ENCODE measurements at places on chromosomes 4 and X.

DNA sequence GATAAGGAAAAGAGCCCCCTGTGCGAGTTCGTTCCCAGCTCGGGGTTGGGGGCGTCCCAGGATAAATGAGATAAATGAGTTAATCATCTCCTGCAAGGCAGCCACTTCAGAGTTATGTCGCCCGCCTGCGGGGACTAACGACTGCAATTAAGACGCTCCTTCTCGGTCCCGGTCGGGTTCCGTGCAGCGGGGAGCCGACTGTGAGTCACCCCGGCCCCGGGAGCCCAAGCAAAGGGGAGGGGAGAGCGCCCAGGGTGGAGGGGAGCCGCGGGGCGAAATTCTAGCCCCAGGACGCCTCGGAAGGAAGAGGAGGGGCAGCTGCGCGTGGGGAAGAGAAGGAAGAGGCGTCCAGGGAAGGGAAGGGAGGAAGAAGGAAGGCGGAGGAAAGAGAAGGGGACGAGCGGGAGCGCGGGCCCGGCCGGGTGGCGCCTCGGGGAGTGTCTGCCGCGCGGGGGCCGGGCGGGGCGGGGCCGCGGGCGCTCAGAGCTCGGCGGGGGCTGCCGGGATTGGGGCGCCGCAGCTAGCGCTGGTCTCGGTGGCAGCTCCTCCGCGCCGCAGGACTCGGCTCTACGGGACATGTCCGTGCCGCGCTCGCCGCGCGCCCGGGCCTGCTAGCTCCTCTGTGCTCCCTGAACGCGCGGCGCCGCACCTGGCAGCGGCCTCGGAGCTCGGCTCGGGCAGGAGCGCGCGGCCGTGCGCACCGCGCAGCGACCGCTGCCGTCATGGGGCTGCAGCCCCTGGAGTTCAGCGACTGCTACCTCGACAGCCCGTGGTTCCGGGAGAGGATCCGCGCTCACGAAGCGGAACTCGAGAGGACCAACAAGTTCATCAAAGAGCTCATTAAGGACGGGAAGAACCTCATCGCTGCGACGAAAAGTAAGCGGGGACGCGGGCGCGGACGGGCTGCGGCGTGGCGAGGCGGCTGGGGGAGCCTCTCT is at the start of gene ARHGAP10:
Gene ARHGAP10 (plus strand): TSS at position 509 of the 938 bp plus-strand sequence. CDS start 214 bp downstream, at position 723.
- DNase-seq, result peak; percentile 82

DNA sequence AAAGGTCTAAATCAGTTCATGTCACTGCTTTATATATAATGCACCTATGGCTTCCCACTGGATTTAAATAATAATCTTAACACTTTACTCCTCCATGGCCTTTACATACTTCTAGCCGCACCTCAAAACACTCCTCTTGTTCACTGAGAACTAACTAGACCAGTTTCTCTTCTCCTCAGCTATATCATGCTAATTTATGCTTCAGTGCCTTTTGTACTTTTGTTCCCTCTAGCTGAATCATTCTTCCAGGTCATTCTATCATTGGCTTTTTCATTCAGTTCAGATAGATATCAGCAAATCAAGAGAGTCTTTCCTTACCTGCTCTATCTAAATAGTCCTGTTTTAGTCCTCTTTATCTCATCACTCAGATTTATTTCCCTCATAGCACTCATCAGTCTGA is 64.2 kb downstream of the TET2 start:
- DNase-seq, result no peak

- no peak for DNase-seq
These were observed 130.7 kb upstream of the GUCY1A1 start for GRCh38 chr4:155535802-155536454.

DNA sequence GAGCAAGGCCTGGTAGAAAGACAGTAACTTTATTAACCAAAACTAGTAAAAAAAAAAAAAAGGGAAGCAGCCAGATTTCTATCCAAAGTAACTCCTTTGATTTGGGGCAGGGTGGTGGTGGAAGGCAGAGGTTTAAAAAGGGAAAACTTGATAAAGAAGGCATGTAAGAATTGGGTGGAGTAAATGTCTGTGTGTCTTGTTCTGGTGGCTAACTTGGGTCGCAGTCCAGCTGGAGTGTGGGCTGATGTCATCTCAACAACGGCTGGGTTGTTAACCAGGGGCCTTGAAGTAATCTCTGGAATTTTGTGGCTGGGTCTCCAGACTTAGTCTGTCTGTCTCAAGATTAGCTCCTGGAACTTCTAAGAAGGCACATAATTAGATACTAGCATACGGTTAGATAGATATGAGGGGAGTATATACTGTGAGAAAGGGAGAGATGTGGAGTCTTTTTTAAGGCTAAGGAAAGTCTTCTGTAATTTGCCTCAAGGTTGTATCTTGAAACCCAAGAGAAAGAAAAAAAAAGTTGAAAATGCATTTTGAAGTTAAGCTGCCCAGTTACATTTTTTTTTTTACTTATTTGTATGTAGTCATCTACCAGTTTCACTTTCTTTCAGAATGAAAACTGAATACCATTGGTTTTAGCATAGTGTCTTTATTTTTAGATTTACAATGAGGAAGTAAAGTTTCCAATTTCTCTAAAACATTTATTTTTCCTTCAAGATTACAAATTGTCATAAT is 48.3 kb downstream of the MTHFD2L start:
- no peak for DNase-seq

GRCh38 chr4:166284221-166284620 is 411.2 kb downstream of the TLL1 start:
- DNase-seq, result no peak

GRCh38 chr4:182102576-182102975 is 140.6 kb upstream of the TENM3 start:
- DNase-seq, result no peak

- no peak for DNase-seq
These were observed 5.7 kb downstream of the RTL5 start for GRCh38 chrX:72126048-72126415.

- no peak for DNase-seq
These were observed 36.3 kb downstream of the RTL3 start for GRCh38 chrX:78622831-78623230.

DNA sequence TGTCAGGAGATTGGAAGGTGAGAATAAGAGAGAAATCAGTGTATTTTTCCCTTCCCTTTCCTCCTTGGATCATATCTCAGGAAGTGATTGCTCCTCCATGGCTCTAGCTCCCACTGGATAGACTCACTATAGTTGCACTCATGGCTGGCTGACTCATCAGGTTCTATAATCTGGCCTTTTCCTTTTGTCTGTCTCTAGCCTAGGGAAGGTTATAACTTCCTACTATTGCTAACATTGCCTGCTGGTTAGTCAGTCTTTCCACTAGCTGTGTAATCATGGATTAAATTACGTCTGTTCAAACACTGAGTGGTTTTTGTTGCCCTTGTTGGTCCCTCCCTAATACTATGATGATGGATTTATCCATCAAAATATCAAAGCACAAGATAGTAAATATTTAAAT is 195.5 kb upstream of the VEGFC start:
- no peak for DNase-seq

- DNase-seq, result no peak
These were observed 2.6 kb upstream of the LRAT start for GRCh38 chr4:154741131-154741665.

- DNase-seq, result no peak
These were observed 223.1 kb upstream of the BCOR start for GRCh38 chrX:40320819-40321218.

DNA sequence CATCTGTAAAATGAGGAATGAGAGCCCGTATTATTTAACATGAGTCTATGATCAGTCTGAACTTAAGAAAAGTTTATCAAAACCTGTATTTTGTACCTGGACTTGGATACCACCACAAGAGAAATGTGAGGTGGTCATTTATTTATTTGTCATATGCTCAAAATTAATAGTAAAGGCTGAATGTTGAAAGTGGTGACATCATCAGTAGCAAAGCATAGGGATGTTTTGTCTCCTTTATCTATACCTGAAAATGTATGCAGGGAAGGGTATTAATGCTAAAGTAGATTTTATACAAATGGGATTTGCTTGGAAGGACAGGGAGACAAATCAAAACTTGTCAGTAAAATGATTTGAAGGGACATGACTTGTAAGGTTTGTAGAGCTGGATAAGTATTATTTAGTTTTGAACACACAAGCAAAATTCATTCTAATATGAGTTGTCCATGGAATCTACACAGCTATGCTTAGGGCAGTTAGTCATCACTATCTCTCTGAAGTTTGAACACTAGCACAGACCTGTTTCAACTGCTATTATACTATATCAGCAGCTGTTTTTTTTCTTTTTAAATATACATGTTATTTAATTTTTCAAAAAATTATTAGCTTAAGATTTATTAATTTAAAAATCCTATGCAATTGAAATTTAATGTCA is 52.4 kb upstream of the GUCY1A1 start:
- no peak for DNase-seq

GRCh38 chr4:25029479-25030276 is 1.1 kb downstream of the LGI2 start:
- DNase-seq, result no peak

GRCh38 chr4:101954975-101955678 is 164.6 kb downstream of the BANK1 start:
- DNase-seq, result no peak

GRCh38 chr4:100790836-100791615 is 273.2 kb upstream of the EMCN start:
- DNase-seq, result no peak

DNA sequence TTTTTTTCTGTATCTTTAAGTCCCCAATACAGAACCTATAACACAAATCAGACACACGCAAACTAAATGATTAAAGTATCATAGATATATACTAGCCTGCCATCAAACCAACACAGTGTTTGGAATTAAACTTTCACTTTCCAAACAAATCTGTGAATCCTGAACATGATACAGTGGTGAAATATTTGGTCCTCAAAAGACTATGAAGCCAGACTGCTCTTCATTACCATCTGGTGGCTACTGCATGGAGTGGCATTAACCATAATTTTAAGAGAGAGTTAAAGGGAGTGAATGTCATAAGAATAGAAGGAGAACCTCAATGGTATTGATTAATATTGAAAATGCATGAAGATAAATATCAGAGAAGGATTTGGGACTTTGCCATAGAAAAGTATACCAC is 9.2 kb upstream of the GABRA4 start:
- DNase-seq, result no peak

DNA sequence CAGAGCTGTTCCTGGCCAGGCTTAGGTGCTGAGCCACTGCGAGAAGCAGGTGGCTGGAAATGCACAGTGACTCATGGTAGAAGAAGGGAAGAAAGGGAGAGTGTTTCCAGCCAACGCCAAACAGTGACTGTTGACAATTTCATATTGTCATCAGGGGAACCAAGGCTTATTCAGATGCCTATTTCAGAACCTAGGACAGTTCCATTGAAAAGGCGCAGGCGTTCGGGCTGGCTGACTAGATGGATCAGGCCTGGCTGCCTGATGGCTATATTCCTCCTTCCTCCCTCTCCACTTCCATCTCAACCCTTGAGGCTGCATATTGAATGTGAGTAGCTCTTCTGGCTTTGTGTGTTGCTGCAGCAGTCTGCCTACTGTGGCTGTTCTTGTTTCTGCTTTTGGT is 73.0 kb upstream of the FRMPD4 start:
- no peak for DNase-seq

- DNase-seq, result no peak
These were observed 21.2 kb downstream of the FGFBP1 start for GRCh38 chr4:15917297-15917696.
